T-cell (primary cell): ENCODE measurements at places on chromosomes 4 and X. TPM values are rescaled to one million over a fixed set of nuclear protein-coding genes. Genes with fewer than 3 reads are reported as not detected.

DNA sequence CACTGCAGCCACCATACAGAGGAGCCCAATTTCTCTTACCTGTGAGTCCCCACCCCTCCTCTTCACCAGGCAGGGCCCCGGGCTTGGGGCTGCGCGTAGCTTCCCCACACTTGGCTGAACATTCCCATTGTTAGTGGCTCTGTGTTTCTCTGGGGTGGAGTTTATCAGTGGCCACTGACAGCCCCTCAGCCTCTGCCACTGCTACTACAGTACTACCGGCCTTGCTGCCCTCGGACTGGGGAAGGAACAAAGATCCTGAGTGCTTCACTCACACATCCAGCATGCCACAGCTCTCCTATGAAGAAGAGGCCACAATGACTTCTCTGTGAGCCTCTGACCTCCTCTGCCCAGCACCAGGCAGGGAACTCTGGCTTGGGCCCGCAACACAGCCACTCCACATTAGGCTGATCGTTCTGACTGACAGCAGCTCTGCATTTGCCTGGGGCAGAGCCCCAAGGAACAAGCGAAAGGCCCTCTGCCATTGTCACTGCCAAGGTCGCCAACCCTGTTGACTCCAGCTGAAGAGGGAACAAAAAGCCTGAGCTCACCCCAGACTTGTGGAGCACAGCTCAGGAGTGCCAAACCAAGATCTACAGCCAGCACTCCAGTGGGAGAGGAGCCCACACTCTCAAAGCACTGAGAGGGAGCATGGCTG is 24.0 kb downstream of the ABCB7 start:
- H3K4me3 ChIP-seq = no peak overlapping the region
- H3K27me3 ChIP-seq = no peaks in the 10 kb centered on the region
- H3K4me1 ChIP-seq = peaks cover 4% of the 10 kb centered on the region
- DNase-seq = no peak
- no peak overlapping the region for H3K27ac ChIP-seq
- no peaks in the 10 kb centered on the region for H3K36me3 ChIP-seq

DNA sequence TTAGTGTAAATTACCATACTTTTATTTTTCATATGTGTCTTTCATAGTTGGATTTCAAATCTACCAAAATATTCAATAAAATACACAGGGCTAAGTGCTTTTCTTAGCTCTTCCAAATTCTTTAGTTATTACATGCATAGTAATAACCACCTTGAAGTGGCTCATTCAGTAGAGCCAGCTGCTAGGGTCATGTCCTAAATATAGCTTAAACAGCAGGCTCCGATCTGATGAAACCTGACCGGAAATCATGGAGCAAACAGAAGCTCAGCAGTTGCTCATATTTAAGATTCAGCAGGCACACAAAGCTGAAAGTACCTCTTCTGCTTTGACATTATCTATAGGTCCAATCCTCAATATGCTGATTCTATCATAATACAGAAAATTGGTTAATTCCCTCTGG is 1470.4 kb downstream of the ADGRL3 start:
- no peak overlapping the region for H3K27ac ChIP-seq
- H3K4me3 ChIP-seq = no peak overlapping the region
- no peaks in the 10 kb centered on the region for H3K36me3 ChIP-seq
- H3K27me3 ChIP-seq = no peaks in the 10 kb centered on the region
- no peak for DNase-seq
- no peaks in the 10 kb centered on the region for H3K4me1 ChIP-seq

DNA sequence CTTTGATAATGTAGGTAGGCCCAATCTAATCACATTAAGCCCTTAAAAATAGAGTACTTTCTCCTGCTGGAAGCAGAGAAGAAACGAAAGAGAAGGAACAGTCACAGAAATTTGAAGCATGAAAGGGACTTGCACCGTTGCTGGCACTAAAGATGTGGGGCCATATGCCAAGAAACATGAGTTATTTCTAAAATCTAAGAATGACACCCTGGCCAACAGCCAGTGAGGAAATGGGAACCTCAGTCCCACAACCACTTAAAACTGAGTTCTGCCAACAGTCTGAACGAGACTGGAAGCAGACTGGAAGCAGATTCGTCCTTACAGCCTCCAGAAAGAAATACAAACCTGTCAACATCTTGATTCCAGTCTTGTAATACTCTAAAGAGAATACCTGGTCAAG is 70.1 kb downstream of the CENPC start:
- no peak for DNase-seq
- peaks cover 73% of the 10 kb centered on the region for H3K36me3 ChIP-seq
- H3K27me3 ChIP-seq = no peaks in the 10 kb centered on the region
- H3K4me3 ChIP-seq = no peak overlapping the region

- H3K4me3 ChIP-seq = no peak overlapping the region
- no peaks in the 10 kb centered on the region for H3K36me3 ChIP-seq
- no peak overlapping the region for H3K27ac ChIP-seq
- H3K27me3 ChIP-seq = no peaks in the 10 kb centered on the region
Measured at GRCh38 chr4:71635139-71635748, 148.6 kb downstream of the GC start.

DNA sequence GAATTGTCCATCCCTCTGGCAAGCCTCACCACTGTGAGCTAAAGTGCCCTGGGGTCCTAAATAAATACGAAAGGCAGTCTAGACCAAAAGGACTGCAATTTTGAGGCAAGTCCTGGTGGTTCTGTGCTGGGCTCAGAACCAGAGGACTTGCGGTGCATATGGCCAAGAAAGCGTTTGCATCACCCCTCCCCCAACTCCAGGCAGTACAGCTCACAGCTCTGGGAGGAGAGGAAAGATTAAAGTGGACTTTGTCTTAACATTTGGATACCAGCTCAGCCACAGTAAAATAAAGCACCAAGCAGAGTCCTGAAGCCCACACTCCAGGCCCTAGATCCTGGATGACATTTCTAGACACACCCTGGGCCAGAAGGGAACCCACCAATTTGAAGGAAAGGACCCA is 24.9 kb downstream of the RNF128 start:
- DNase-seq = no peak
- no peak overlapping the region for H3K27ac ChIP-seq
- no peak overlapping the region for H3K4me3 ChIP-seq

DNA sequence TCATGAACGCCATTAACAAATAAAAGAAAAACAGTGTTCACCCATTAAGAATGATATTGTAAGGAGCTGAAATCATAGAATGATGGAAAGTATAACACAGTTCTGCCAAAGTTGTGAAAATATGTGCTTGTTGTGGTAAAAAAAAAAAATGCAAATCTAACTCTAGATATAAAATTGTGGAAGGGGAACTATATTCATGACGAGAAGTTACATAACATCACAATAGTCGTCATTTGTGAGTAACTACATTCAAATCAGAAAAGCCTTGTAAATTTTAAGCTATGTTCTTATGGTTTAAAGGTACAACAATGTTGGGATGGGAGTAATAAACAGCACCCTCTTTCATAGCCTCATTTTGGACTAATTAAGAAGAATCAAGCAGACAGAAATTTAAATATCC is 57.6 kb upstream of the PRDM8 start:
- no peaks in the 10 kb centered on the region for H3K36me3 ChIP-seq
- H3K4me1 ChIP-seq = peaks cover 24% of the 10 kb centered on the region
- no peak for DNase-seq
- H3K4me3 ChIP-seq = no peak overlapping the region

- H3K4me3 ChIP-seq = no peak overlapping the region
- H3K36me3 ChIP-seq = no peaks in the 10 kb centered on the region
Measured at GRCh38 chrX:23980011-23980441, 47.0 kb downstream of the KLHL15 start.

DNA sequence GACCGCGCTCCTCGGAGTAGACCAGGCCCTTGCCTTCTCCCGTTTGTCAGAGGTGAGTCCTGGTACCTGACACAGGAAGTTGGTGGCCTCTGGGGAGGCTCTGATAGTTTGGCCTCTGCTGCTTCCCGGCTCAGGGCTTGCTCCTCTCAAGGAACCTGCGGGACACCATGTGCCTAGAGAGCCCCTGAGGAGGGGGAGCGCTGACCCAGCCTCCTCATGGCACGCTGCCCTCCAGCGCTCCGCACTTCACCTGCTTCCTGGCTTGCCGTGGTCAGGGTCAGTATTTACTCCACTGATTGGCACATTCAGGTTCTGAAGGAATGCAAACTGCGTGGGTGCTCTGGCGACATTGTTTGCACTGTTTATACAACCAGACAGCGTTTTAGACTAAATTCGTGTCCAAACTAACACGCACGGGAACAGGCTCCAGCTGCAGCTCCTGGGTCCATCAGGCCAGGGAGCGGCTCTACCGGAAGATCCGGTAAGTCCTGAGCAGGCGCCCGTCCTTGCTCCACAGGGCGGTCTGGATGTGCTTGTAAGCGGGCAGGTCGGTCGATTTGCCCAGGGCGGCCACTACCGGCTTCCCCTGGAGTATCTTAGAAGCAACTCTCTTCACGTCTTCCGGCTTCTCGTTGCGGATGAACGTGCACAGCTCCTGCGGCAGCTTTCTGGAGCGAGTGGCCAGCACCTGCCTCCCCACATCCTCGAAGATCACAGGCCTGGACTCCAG is 121.6 kb upstream of the GRID2 start:
- no peak for DNase-seq
- H3K27ac ChIP-seq = no peak overlapping the region
- H3K27me3 ChIP-seq = no peaks in the 10 kb centered on the region
- H3K36me3 ChIP-seq = no peaks in the 10 kb centered on the region

DNA sequence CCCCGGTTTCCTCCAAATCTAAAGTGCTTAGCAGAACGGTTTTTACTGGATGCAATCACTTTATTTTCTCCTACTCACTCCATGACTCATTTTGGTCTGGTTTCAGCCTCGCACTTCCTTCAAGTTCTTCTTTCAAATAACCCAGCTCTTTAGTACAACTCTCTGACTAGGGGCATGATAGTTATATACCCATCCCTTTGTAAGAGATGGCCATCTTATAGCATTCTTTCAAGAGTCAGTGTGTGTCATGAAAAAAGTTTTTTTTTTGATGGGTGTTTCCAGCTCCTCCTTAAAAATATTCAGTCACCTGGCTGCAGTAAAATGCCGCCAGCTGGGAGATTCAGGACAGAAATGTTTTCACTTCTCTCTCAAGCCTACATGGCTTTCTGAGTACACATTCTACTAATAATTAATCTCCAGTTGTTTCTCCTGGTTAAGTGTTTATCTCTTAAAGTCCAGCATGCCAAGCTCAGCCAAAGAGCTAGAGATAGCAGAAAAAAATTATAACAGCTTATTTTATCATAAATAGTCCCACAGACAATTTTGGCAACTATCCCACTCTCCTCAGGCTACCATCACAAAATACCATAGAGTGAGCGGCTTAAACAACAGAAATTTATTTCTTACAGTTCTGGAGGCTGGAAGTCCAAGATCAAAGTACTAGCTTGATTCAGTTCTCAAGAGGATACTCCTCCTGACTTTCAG is 139.3 kb downstream of the GASK1B start:
- no peak for DNase-seq
- no peaks in the 10 kb centered on the region for H3K4me1 ChIP-seq
- H3K27me3 ChIP-seq = no peaks in the 10 kb centered on the region

DNA sequence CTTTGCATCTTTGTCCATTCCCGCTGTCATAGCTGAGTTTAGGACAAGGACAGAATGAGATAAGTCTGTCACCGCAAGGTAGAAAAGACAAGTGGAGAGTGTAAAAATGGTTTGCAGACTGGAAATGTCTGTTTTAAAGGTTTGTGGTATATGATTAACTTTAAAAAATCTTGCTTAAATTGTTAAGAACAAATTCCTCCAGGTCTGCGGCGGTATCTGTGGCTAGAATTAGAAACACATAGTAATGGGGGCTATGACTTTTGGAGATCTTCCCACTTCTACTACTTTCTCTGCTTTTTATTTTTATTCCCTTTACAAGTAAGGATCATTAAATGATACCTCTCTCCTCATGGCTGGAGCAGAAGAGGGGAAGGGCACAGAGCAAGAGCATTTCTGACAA is 92.2 kb downstream of the MID1IP1 start:
- H3K27ac ChIP-seq = no peak overlapping the region
- DNase-seq = no peak
- H3K36me3 ChIP-seq = no peaks in the 10 kb centered on the region
- H3K4me3 ChIP-seq = no peak overlapping the region
- H3K4me1 ChIP-seq = peaks cover 7% of the 10 kb centered on the region

- no peaks in the 10 kb centered on the region for H3K4me1 ChIP-seq
- H3K4me3 ChIP-seq = no peak overlapping the region
- no peaks in the 10 kb centered on the region for H3K27me3 ChIP-seq
- no peak overlapping the region for H3K27ac ChIP-seq
- DNase-seq = no peak
Measured at GRCh38 chr4:38050560-38051350, 90.6 kb downstream of the PTTG2 start.

DNA sequence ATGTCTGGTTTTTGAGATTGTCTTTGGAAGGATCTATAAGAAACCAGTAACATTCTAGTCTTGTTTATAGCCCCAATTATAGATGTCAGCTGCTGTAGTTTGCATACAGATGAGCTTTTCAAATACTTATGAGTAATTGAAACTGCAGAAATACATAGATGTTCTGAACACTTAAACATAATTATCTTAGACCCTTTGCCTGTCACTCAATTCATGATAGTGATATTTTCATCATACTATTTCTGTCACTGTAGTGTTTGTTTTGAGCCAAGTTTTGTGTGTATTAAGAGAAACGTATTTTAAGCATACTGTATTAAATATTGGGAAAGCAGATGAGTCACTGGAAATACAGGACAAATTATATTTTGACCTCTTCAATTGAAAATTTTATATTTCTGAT is 69.8 kb upstream of the SMARCA5 start:
- H3K36me3 ChIP-seq = no peaks in the 10 kb centered on the region
- no peaks in the 10 kb centered on the region for H3K27me3 ChIP-seq
- H3K4me3 ChIP-seq = no peak overlapping the region
- no peak for DNase-seq
- no peak overlapping the region for H3K27ac ChIP-seq
- H3K4me1 ChIP-seq = no peaks in the 10 kb centered on the region

DNA sequence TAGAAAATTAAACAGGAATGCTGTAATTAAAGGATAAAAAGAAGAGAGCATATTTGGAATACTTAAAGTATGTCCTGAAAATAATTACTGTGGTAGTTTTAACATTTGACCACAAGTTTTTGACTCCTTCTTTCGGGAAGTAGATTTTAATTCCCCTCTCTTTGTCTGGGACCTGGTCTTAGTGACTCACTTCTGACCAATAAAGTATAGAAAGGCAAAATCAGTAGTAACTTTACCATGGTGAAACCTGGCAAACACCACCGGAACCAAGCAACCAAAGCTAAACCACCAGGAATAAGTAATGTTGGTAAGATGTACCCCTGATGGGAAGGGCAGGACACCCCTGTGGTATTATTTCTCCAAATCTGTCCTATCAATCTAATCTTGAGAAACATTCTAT is 314.8 kb downstream of the PDHA2 start:
- H3K4me3 ChIP-seq = no peak overlapping the region
- no peaks in the 10 kb centered on the region for H3K4me1 ChIP-seq
- H3K36me3 ChIP-seq = no peaks in the 10 kb centered on the region
- DNase-seq = no peak

GRCh38 chr4:54726907-54727306 is 69.2 kb downstream of the KIT start:
- H3K4me3 ChIP-seq = no peak overlapping the region
- DNase-seq = no peak
- H3K36me3 ChIP-seq = no peaks in the 10 kb centered on the region
- H3K4me1 ChIP-seq = no peaks in the 10 kb centered on the region
- no peaks in the 10 kb centered on the region for H3K27me3 ChIP-seq

RAI2 gene
- total RNA-seq = 0.78 TPM

LRP2BP gene
- 2.9 TPM for total RNA-seq

BMPR1B gene
- 0.09 TPM for total RNA-seq

DCLK2 gene
- total RNA-seq = not detected

NLGN4X gene
- not detected for total RNA-seq

CPE gene
- 0.13 TPM for total RNA-seq

CXorf49 gene
- total RNA-seq = not detected

SPACA5 gene
- not detected for total RNA-seq

NSG1 gene
- 19.2 TPM for total RNA-seq
